ENCODE measurements at places on chromosomes 4 and X. TPM values are rescaled to one million over a fixed set of nuclear protein-coding genes. Genes with fewer than 3 reads are reported as not detected.

DNA sequence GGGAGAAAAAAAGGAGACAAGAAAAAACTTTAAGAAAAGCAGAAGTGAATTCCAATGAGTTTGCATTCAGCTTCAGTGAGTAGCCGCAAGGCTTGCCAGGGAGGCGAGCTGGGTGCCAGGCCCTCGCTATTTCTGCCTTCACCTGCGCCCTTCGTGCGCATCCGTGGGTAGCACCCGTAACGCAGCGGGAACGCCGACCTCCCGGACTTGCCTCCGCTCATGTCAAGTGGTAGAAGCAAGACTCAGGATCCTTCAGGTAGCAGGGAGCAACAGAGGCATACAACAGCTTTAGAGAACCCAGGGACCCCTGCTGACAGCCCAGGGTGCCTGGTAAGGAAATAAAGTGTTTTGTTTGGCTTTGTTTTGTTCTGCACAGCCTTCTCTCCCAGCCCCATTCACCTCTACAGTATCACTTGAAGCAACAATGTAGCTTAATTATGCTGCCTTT is 140.0 kb upstream of the BCOR start:
- no peak overlapping the region for H3K4me3 ChIP-seq
- no peaks in the 10 kb centered on the region for H3K4me1 ChIP-seq
- no peak overlapping the region for H3K27ac ChIP-seq
- no peaks in the 10 kb centered on the region for H3K36me3 ChIP-seq

- H3K27me3 ChIP-seq, result peaks cover 11% of the 10 kb centered on the region
- H3K4me3 ChIP-seq, result no peak overlapping the region
- no peak overlapping the region for H3K27ac ChIP-seq
- H3K36me3 ChIP-seq, result no peaks in the 10 kb centered on the region
- no peak for DNase-seq
Observed at GRCh38 chr4:175951794-175952193, 113.8 kb upstream of the WDR17 start.

DNA sequence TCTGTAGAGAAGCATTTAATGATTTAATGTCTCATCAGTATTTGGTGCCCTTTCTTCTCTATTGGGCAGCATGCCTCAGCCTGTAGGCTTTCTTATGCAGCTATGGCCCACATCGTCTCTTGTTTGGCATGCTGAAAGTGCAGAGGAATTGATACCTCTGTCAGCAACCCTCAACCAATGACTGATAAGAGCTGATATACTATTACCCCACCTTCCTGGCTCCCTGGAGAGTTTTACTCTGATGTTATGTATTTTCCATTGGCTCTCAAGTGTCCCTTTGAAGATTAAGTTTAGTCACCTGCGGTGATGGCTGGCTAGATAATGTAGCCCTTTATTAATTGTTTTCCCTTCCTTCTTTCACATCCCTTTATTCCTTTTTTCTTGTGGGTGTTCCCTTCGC is 41.2 kb upstream of the PDHA2 start:
- DNase-seq, result no peak
- H3K27ac ChIP-seq, result no peak overlapping the region
- H3K4me1 ChIP-seq, result no peaks in the 10 kb centered on the region
- no peak overlapping the region for H3K4me3 ChIP-seq
- no peaks in the 10 kb centered on the region for H3K27me3 ChIP-seq

- no peak overlapping the region for H3K27ac ChIP-seq
- no peaks in the 10 kb centered on the region for H3K36me3 ChIP-seq
- no peaks in the 10 kb centered on the region for H3K27me3 ChIP-seq
- no peaks in the 10 kb centered on the region for H3K4me1 ChIP-seq
- no peak overlapping the region for H3K4me3 ChIP-seq
Observed at GRCh38 chr4:8247047-8247930, 22.3 kb upstream of the HTRA3 start.

- no peaks in the 10 kb centered on the region for H3K36me3 ChIP-seq
- H3K27me3 ChIP-seq, result peaks cover 4% of the 10 kb centered on the region
Observed at GRCh38 chrX:8849945-8850344, 48.8 kb upstream of the FAM9A start.

GRCh38 chr4:26267087-26267486 is 53.7 kb upstream of the RBPJ start:
- DNase-seq, result no peak
- no peak overlapping the region for H3K27ac ChIP-seq
- H3K36me3 ChIP-seq, result no peaks in the 10 kb centered on the region
- H3K27me3 ChIP-seq, result peaks cover 2% of the 10 kb centered on the region
- H3K4me1 ChIP-seq, result peaks cover 9% of the 10 kb centered on the region

DNA sequence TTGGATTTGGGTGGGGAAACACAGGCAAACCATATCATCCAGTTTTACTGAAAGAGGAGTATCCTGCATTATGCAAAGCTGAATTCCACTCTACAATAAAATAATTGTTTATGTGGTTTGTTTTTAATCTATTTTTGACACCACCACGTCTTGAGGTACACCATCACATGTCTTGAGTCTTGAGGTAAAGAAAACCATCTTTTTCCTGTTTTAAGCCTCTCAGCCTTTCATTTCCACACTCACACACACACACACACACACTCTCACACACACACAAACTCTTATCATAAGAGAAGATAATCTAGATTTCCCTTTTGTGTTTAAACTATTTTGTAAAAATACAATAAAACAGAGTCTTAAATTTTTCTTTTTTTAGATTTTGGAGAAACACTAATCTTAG is 32.0 kb downstream of the SPIN3 start:
- H3K4me3 ChIP-seq, result no peak overlapping the region
- DNase-seq, result peak; percentile 56
- peaks cover 6% of the 10 kb centered on the region for H3K4me1 ChIP-seq
- no peaks in the 10 kb centered on the region for H3K27me3 ChIP-seq
- peaks cover 7% of the 10 kb centered on the region for H3K36me3 ChIP-seq
- H3K27ac ChIP-seq, result no peak overlapping the region

DNA sequence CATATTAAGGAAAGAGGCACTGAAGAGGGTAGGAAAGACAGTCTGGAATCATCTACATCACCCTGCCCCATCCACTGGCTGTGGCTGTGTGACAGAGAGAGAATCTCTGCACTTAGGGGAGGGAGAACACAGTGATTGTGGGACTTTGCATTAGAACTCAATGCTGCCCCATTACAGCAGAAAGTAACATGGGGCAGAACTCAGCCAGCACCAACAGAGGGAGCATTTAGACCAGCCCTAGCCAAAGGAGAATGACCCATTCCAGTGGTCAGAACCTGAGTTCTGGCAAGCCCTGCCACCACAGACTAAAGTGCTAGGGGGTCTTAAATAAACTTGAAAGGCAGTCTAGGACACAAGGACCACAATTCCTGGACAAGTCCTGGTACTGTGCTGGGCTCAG is 37.9 kb downstream of the ZNF330 start:
- DNase-seq, result no peak
- no peaks in the 10 kb centered on the region for H3K4me1 ChIP-seq
- no peak overlapping the region for H3K4me3 ChIP-seq
- H3K27me3 ChIP-seq, result peaks cover 10% of the 10 kb centered on the region

- peaks cover 14% of the 10 kb centered on the region for H3K4me1 ChIP-seq
- DNase-seq, result no peak
- peaks cover 33% of the 10 kb centered on the region for H3K36me3 ChIP-seq
- H3K27ac ChIP-seq, result no peak overlapping the region
- H3K27me3 ChIP-seq, result no peaks in the 10 kb centered on the region
Observed at GRCh38 chr4:106323119-106323518, 6.8 kb downstream of the AIMP1 start.

DNA sequence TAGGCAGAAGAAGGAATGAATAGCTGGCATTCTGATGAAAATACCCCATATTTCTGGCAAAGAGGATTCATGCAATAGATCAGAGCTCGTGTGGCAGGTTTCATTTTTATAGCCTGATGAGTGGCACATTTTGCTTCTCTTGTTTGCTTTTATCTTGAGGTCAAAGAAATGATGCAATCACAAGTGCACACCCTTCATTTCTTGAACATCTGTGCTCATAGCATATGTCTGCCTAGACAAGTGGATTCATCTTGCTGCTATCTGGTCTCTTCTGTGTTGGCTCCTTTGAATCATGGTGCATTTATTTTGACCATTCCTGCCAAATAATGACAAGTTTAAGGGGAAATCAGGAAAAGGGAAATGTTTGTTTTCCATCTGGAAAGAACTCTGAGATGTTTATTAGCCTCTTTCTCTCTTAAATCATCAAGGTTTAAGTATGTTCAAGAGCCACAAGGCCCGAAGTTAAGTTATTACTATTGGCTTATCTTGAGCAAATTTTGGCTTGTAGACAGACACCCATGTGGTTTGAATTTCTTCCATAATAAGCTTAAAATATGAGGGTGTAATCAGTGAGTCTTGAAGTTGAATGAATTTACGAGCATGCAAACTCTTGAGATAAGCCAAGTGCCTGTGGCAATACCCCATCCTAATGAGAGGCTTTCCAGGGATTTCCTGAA is 59.3 kb upstream of the HS3ST1 start:
- no peak overlapping the region for H3K4me3 ChIP-seq
- H3K27ac ChIP-seq, result no peak overlapping the region
- H3K4me1 ChIP-seq, result peaks cover 18% of the 10 kb centered on the region

- no peak for DNase-seq
- H3K4me1 ChIP-seq, result no peaks in the 10 kb centered on the region
- no peak overlapping the region for H3K4me3 ChIP-seq
- H3K27ac ChIP-seq, result no peak overlapping the region
- peaks cover 2% of the 10 kb centered on the region for H3K27me3 ChIP-seq
Observed at GRCh38 chrX:8939322-8939721, 94.6 kb downstream of the FAM9B start.

DNA sequence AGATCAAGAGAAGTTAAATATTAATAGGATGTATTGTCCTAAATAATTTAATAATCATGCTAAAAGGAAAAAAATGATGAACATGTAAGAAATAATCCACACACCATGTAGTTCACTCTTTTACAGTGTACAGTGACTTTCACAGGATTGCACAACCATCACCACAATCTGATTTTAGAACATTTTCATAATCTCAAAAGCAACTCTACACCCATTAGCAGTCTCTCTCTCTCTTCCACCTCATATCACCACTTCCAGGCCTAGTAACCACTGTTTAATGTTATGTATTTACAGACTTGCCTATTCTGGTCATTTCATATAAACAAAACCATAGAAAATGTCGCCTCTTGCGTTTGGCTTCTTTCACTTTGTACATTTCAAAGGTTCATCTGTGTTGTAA is 153.4 kb downstream of the FSTL5 start:
- no peaks in the 10 kb centered on the region for H3K36me3 ChIP-seq
- H3K4me3 ChIP-seq, result no peak overlapping the region
- no peak overlapping the region for H3K27ac ChIP-seq

DNA sequence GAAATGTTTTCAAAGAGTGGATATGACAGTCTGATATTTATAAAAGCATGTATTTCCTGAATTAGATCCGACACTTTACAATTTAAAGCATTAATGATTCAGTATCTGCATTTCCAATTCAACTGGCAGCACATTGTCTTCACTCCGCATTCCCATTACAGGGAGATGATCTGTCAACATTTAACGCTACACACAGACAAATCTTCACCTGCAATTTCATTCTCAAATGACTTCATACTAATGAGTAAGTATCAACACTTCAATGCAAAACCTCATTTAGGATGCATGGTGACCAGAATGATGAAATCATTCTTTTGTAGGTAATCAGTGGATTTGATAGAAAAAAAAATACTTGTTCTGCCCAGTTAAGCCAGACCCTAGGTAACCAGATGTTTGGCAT is 749.6 kb downstream of the CENPC start:
- no peaks in the 10 kb centered on the region for H3K27me3 ChIP-seq
- no peaks in the 10 kb centered on the region for H3K36me3 ChIP-seq
- H3K27ac ChIP-seq, result no peak overlapping the region
- no peak for DNase-seq

DNA sequence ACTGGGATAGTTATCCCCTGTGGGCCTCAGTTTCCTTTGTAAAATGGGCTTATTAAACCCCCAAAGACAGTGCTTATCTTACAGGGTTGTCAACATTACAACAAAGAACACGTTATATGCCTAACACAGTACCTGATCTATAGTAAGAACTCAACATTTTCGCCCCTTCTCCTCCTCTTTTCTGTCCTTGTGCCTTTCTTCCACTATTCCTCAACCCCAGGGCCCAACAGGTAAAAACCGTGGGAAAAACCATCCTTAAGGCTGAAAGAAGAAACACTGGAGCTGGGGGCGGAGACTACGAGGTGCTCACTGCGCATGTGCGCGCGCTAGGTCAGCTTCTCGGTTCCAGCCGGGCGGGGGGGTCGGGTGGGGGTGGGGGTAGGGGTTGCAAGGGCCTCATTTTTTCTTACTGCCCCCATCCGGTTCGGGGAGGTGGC is 426 bp upstream of the XIAP start:
- H3K4me1 ChIP-seq, result peaks cover 5% of the 10 kb centered on the region

- H3K4me1 ChIP-seq, result peaks cover 6% of the 10 kb centered on the region
- no peaks in the 10 kb centered on the region for H3K27me3 ChIP-seq
- H3K27ac ChIP-seq, result no peak overlapping the region
- no peak for DNase-seq
Observed at GRCh38 chr4:77922158-77923094, 59.8 kb downstream of the MRPL1 start.

- no peaks in the 10 kb centered on the region for H3K4me1 ChIP-seq
- H3K27ac ChIP-seq, result no peak overlapping the region
- no peak overlapping the region for H3K4me3 ChIP-seq
- H3K27me3 ChIP-seq, result no peaks in the 10 kb centered on the region
- DNase-seq, result no peak
- no peaks in the 10 kb centered on the region for H3K36me3 ChIP-seq
Observed at GRCh38 chrX:43679778-43680177, 23.7 kb downstream of the MAOA start.

DNA sequence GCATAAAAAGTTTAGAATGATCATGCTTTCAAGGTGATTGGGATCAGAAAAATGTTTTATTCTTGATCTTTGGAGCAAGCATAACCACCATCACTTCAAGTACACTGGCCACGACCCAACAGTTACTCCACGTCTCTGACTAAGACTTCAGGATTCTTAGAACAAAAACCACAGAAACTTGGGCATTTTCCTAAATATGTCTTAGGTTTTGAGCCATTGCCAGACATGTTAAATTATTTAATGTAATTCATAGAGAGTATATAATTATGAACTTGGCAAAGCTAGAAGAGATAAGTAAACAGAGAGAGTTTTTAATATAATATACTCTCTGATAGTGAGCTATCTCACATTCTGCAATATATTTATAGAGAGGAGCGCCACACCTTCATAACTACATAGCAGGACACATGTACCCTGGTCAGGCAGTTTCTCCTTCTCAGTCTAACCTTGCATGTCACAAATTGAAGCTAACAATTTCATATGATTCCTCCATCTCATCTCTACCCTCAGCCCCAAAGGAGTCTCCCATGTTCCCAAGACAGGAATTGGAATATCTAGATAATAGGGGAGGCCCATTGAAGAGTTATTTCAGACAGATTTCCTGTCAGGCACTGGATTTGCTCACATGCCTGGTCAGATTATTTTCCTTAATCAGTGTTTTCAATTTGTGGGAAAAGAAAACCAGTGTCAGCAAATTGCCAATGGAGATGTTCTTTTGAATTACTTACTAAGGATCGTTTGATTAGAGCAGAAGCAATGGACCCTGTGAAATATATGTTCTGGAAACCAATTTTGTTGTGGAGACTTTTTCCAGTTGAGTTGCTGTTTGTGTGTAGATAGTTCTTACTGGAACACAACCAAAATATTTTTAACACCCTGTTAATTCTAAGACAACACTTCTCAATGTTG is 61.7 kb upstream of the GUCY1A1 start:
- no peak for DNase-seq
- peaks cover 4% of the 10 kb centered on the region for H3K27me3 ChIP-seq
- H3K4me3 ChIP-seq, result no peak overlapping the region
- H3K36me3 ChIP-seq, result no peaks in the 10 kb centered on the region

Gene PRDM8
- total RNA-seq, result 3.6 TPM

Gene PPP2R2C
- not detected for total RNA-seq

Gene DCAF12L2
- total RNA-seq, result not detected

Gene BEX4
- 5.9 TPM for total RNA-seq

Gene PRKX
- 62.3 TPM for total RNA-seq

Gene BTK
- not detected for total RNA-seq

Gene ZNF41
- 10.0 TPM for total RNA-seq

Gene DCAF8L2
- total RNA-seq, result not detected

Gene KDR
- total RNA-seq, result not detected

Gene RS1
- total RNA-seq, result not detected
